Adrenal gland (tissue), 19 donors: ENCODE measurements at places on chromosomes 11 and 22.

- no peak for DNase-seq
Observed at GRCh38 chr11:12677131-12677530, 2.9 kb downstream of the TEAD1 start.

GRCh38 chr22:26045051-26045450 lies 124.2 kb upstream of the SEZ6L start:
- no peak for DNase-seq

GRCh38 chr11:936199-936598 lies 10.5 kb downstream of the AP2A2 start:
- no peak for DNase-seq

GRCh38 chr22:32325811-32326237 lies 31.8 kb upstream of the RFPL3 start:
- no peak for DNase-seq

DNA sequence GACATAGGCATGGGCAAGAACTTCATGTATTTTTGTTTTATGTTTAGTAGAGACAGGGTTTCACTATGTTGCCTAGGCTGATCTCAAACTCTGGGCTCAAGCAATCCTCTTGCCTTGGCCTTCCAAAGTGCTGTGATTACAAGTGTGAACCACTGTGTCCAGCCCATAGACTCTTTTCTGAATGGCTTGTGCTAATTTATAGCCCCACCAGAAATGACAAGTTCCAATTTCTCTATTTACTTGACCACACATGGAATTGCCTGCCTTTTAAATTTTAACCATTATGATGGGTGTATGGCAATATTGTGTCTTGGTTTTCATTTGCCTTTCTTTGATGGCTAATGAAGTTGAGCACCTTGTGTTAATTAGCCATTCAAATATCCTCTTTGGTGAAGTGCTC lies 85.8 kb upstream of the NECTIN1 start:
- no peak for DNase-seq

- DNase-seq = no peak
Observed at GRCh38 chr22:44440224-44441160, 57.5 kb downstream of the RTL6 start.

DNA sequence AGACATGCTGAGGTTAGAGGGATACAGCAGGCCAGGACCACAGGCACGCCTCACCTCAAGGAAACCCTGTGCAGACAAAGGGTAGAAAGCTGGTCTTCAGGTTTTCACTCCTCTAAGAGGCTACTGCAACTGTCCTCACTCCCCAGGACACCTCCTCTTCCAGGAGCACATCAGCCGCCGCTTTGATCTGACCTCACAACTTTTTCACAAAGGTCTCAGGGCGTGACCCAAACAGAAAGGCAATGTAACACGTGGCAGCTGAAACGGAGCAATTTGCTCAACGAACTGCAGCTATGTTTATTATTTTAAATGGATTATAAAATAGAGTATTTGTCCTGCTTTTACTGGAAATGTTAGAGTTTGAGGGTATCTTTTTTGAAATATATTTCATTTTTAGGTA lies 46.1 kb downstream of the LARGE1 start:
- no peak for DNase-seq

DNA sequence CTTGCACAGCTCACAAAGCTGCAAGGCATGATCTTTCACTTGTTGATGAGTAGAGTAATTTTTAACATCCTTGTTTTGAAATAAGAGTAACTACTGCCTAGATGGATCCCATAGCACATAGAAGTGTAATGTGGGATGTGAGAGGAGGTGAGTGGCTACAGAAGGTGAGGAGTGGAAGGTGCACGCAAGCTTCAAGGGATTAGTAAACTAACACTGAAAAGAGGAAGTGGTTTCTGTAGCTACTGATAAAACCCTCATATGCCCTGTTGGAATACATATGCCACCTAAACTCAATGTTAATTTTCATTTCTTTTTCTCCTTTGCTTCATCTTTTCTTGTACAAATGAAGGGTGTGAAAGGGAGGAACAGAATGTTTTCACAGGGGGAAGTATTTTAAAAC lies 22.0 kb upstream of the CTSC start:
- no peak for DNase-seq

- no peak for DNase-seq
Observed at GRCh38 chr11:4881860-4882500, at the start of gene OR51T1. Gene OR51T1 (plus strand): TSS chr11:4881900. CDS start chr11:4881900, 0 bp downstream.

DNA sequence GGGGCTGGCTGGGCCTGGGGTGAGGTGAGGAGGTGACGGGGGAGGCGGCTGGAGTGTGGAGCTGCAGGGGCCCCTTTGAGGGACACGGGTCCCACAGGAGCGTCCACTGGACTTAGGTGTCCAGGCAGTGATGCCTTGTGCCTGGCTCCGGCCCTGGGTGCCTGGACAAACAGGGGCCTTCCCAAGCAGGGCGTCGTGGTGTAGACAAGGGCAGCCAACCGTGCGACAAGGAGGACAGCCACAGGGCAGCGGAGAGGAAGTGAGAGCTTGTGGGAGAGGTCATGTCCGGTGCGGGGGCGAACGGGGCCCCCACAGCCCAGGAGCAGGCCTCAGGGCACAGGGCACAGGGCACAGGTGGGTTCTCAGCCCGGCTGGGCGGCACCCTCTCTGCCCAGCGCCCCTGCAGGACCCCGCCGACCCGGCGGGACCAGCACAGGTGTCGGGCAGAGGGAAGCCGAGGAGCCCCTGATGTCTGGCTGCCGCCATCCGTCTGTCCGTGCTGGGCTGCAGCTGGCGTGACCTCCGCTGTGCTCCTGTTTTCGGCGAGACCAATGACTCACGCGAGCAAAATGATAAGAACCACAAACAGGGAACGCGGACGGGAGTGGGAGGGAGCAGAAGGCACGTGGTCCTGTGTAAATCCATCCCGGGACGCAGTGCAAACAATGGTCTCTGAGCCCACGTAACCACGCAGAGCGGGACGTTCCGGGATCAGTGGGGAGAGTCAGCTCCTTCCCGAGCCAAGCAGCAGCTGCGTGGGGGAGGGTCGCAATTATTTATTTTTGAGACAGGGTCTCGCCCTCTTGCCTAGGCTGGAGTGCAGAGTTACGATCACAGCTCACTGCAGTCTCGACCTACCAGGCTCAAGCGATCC lies 49.1 kb upstream of the A4GALT start:
- peak; percentile 85 for DNase-seq

- no peak for DNase-seq
Observed at GRCh38 chr11:94786264-94787126, 18.3 kb downstream of the AMOTL1 start.

- DNase-seq = no peak
Observed at GRCh38 chr11:14623036-14623435, 20.6 kb upstream of the PDE3B start.

DNA sequence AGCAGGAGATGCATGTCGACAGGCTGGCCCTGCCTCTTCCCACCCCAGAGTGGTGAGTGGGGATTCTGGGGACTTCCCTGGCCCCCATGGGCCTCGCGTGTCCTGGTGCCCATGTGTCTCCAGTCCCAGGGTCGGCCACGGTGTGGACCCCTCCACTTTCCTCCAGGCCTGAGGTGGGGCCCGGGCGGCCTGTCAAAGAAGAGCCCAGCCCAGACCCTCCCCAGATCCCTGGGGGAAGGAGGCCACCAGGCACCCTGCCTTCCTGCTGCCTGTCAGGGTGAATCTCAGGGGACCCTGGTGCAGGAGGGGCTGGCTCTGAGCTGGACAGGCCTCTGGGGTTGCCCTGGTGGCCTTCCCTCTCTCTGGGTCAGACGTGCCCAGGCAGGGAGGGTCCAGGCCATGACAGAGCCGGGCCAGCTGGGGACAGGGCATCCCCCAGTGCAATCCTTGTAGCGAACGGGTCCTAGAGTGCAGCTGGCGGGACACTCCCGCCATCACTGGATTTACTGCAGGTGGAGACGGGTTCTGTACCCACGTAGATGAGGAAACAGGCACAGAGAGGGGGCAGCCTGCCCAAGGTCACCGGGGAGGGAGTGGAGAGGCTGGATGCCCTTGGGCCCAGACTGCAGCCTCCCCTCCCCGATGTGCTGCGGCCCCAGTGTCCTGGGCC lies 13.5 kb upstream of the MUC6 start:
- no peak for DNase-seq

DNA sequence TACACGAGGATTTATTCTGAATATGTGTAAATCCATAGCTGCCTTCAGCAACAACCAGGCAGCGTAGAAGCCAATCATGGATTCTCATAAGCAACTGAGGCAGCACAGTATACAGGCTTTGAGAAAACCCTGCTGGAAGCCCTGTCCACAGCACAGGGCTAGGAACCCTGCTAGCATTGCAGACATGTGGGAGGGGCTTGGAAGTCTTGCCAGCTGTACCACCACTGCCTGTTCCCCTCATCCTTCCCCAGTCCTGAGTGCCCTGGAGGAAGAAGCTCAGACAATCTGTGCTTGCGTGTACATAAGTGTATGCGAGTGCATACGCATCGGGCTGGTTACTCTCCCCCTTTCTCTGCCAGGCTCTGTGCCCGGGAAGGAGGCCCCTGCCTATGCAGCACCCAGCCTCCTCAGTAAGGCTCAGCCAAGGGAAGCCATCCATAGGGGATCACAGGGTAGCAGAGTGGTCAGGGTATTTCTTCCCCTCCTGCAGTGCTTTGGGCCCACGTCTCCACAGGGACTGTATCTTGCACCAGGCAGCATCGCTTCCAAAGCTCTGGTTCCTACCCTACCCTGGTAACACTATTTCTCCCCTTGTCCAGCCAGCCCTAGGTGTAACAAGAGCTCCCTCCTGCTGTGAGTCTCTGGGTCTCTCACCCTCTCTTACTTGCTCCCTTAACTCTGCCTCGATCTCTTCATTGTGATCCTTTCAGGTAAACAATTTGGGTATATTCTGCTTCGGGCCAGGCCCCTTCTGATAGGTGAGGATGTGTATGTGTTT lies 90.5 kb downstream of the GALNT18 start:
- no peak for DNase-seq

DNA sequence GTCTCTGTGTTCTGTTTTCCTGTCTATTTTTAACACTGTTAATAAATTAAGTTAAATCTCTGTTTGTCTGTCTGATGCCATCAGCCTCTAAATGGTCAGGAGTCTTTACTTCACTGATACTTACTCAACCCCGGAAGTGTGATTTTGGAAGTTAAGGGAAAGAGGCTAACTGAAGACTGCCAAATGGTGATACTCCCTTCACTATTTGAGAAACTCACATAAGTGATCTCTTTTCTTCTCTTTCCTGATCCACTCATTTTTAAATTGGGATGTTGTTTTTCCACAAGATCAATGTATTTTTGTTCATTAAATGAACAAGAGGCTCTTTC lies 389 bp upstream of the CASP12 start:
- DNase-seq = no peak

GRCh38 chr11:61587541-61587941 lies 6.7 kb upstream of the SYT7 start:
- peak; percentile 32 for DNase-seq

- DNase-seq = no peak
Observed at GRCh38 chr11:14414470-14415461, 55.8 kb upstream of the RRAS2 start.

GRCh38 chr11:15523543-15523942 lies 408.8 kb downstream of the INSC start:
- DNase-seq = no peak

- no peak for DNase-seq
Observed at GRCh38 chr11:125078016-125078415, 14.9 kb downstream of the SLC37A2 start.

DNA sequence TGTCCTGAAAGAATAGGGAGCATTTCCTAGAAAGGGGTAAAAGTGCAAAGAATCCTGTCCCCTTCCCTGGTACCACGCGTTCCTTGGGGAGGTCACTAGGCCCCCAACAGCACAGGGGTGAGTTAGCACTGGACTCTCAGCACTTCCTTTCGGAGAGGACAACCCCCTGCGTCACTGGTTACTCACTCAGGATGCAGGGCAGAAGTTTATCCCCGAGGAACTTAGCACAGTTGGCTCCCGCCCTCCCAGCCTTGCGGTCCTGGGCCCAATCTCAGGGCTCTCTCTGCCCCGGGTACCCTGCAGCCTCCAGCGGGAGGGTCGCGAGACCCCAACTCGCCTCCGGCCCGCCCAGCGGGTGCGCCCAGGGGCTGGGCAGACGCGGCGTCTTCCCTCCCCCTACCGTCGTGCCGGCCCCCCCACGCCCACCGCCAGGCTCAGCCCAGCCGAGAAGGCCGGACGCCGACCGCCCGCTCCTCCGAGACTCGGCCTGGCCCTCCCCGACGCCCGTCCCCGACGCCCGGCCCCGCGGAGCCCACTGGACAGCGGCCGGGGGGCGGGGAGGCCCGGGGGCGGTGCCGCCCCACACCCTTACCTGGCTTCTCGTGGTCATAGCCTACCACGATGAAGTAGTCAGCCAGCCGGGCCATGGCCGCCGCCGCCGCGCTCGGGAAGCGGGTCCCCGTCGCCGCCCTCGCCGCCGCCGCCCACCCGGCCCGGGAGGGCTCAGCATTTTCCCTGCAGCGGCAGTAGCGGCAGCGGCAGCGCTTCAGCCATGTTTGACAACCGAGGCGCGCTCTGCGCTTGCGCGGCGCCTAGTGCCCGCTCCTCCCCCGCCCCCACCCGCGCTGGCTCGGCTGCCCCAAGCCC lies at the start of gene SBF2:
SBF2 (minus strand) TSS at position 797 of the 867 bp plus-strand sequence; CDS start at position 647, 150 bp downstream.
- peak; percentile 87 for DNase-seq

- no peak for DNase-seq
Observed at GRCh38 chr11:17206463-17206862, 1.3 kb downstream of the PIK3C2A start.

DNA sequence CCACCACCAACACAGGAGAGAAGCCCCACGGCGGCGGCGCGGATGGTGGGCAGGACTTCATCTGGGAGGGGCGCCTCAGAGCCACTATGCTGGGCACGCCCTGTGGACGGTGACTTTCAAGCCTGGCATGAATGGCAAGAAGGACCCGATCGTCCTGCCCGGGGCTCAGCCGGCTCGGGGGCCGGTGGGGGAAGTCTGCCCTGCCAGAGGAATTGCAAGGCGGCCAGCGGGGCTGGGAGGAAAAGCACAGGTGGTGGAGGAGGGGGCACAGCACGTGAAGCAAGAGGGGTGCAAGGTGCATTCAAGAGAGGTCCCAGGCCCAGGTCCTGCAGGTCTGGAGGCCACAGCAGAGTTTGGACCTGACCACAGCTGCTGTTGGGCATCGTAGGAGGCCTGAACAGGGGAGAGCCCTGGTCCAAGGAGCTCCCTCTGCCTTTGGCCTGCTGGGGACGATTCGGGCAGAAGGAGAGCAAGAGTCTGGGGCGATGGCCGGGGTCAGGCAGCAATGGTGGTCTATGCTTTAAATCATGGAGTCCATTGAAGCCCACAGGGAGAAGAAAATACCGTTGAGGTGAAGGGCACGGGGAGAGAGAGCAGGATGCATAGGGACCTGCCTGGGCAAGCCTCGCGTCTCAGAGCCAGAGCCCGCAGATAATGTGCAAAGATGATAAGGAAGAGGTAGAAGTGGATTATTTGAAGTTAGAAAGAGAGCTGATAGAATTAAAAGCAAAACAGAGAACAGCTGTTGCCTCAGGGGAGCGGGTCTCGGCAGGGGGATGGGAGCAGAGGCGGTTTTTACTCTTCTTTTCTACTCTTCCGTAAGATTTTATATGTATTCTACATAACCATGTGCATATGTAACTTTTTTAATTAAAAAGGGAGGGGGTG lies 82.6 kb upstream of the SHISAL1 start:
- no peak for DNase-seq
